ENCODE measurements at places on chromosomes 4 and X.
A peak's percentile ranks its signal among the peaks of the same experiment; 100 is the strongest.

- peak; percentile 41 for DNase-seq
These were observed 12.2 kb upstream of the ODAM start for GRCh38 chr4:70183168-70183939.

- DNase-seq = no peak
These were observed 46.1 kb downstream of the GRSF1 start for GRCh38 chr4:70793626-70794025.

DNA sequence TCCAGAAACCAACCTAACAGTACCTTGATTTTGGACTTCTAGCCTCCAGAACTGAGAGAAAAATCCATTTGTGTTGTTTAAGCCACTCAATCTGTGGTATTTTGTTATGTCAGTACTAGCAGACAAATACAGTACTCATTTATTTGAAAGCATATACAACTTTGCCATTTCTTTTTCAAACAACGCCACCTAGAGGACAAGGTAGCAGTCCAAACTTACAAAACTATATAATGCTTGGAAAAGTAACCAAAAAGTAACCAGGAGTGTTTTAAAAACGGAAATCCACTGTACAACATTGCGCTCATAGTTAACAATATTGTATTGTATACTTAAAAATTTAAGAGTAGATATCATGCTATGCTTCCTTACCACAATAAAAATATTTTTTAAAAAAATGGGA, 37.0 kb upstream of the FGF13 start:
- peak; percentile 22 for DNase-seq

- no peak for DNase-seq
These were observed 8.7 kb downstream of the RNF212 start for GRCh38 chr4:1104647-1105046.

DNA sequence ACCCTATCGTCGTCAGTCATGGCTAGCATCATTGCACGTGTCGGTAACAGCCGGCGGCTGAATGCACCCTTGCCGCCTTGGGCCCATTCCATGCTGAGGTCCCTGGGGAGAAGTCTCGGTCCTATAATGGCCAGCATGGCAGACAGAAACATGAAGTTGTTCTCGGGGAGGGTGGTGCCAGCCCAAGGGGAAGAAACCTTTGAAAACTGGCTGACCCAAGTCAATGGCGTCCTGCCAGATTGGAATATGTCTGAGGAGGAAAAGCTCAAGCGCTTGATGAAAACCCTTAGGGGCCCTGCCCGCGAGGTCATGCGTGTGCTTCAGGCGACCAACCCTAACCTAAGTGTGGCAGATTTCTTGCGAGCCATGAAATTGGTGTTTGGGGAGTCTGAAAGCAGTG, 1.6 kb downstream of the ZCCHC12 start:
- no peak for DNase-seq

DNA sequence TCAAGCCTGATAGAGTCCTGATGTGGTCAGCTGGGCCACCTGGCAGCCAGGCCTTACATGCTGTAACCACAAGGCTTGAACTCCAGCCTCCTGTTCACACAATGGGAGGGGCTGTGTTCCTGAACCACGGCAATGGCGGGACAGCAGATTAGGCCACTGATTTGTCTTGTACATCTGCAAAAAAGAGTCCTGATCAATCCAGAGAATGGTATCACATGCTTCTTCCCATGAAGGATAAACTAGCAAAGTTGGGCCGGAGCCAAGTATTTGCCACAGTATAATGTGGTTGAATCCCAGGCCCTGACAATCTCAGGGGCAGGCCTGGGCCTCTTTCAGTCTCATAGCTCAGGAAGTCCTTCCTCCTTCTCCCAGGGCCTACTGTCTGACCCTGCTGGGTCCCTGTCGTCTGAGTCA, 2182.5 kb upstream of the AGA start:
- no peak for DNase-seq

DNA sequence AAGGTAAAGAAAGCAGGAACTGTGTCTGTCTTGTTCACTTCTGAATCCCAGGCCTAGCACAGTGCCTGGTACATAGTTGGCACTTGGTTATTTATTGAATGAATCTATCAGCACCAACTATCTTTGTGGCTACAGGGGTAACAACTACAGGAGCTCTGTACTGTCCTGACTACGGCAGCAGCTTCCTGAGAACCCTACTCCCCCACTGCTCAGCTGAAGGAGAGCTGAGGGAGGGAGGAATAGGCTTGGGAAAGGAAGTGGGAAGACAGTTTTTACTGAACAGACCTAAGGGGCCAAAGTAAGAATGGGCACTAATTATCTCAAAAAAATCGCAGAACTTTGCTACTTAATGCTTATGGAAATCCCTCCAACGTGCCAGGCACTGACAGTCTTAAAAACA, 156.1 kb upstream of the RAPGEF2 start:
- DNase-seq = no peak

GRCh38 chr4:113921089-113921794, 58.2 kb downstream of the ARSJ start:
- no peak for DNase-seq

GRCh38 chr4:54090804-54091623, 8.9 kb upstream of the GSX2 start:
- no peak for DNase-seq

GRCh38 chr4:7732263-7732662, 207.4 kb downstream of the AFAP1 start:
- DNase-seq = no peak

All from NCI-H460 (cell line).